GM04503 (cell line): ENCODE measurements at places on chromosomes 11 and 22.

DNA sequence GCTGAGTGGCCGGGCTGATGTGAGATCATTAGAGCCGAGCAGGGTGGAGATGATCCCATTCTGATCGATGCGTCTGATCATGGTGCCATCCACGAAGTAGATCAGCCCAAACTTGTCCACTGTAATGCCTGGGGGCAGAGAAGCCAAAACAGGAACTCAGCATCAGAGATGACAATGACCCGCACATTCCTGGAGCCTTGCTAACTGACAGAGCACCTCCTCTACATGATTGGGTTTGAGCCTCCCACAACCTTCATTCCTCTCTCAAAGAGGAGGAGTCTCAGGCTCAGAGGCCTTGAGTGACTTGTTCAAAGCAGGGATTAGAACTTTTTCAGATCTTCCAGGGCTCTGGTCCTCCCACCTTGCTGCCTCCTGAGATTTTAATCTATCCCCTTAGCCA lies 133.7 kb upstream of the NARS2 start:
- DNase-seq, result no peak

DNA sequence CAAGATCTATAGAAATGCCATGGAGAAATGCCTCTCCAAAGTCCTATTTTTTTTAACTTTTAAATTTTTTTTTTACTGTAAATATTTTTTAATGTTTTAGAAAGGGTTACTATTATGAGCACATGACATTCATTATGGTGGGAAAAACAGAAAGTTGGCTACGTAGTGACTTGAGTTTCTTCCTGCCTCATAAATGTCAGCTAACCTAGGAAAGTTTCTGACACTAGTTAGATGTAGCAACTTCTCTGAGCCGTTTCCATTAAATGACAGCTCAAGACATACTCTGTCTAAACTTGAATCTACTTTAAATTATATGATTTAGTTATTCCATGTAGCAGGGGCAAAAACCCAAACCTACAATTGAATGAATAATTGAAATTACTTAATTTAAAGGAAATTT lies 18.4 kb upstream of the CTSC start:
- no peak for DNase-seq

DNA sequence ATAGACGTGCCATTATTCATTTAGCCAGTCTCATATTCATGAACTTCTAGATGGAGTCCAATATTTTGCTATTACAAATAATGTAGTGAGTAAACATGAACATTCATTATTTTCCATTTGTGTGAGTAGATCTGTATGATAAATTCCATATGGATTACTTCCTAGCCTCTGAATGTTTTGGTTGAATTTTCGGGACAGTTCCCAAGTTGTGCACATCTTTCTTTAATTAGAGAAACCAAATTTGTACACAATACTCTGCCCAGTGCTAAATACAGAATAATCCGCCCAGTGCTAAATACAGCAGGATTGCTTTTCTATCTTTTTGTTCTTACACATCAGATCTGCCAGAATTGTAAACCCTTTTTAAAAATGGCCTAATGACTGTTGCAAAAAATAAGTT lies 17.1 kb upstream of the APLP2 start:
- no peak for DNase-seq

- DNase-seq, result peak; percentile 31
These were observed 37.9 kb downstream of the CELF1 start for GRCh38 chr11:47514825-47515647.

DNA sequence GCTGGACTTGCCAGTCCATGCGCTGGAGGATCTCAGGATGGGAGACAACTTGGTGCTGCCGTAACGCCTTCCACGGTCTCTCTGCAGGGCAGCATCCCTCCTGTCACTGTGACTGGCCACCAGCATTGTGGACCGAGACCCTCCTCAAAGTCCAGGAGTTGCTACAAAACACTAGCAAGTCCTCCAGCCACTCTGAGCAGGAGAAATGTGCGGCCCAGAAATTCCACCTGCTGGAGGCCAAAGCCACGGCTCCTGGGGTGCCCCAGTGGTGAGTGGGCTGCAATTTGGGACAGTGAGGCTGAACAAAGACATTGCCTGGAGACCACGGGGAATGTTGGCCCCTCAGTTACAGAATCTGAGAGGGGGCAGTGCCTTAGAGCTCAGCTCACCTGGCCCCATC lies 6.9 kb upstream of the DSCAML1 start:
- DNase-seq, result no peak

GRCh38 chr11:57219021-57219627 lies 17.9 kb downstream of the APLNR start:
- DNase-seq, result no peak

- DNase-seq, result no peak
These were observed 100.1 kb downstream of the PRR5L start for GRCh38 chr11:36395978-36396736.

- DNase-seq, result peak; percentile 80
These were observed 28.4 kb downstream of the KIAA0930 start for GRCh38 chr22:45212306-45212709.

DNA sequence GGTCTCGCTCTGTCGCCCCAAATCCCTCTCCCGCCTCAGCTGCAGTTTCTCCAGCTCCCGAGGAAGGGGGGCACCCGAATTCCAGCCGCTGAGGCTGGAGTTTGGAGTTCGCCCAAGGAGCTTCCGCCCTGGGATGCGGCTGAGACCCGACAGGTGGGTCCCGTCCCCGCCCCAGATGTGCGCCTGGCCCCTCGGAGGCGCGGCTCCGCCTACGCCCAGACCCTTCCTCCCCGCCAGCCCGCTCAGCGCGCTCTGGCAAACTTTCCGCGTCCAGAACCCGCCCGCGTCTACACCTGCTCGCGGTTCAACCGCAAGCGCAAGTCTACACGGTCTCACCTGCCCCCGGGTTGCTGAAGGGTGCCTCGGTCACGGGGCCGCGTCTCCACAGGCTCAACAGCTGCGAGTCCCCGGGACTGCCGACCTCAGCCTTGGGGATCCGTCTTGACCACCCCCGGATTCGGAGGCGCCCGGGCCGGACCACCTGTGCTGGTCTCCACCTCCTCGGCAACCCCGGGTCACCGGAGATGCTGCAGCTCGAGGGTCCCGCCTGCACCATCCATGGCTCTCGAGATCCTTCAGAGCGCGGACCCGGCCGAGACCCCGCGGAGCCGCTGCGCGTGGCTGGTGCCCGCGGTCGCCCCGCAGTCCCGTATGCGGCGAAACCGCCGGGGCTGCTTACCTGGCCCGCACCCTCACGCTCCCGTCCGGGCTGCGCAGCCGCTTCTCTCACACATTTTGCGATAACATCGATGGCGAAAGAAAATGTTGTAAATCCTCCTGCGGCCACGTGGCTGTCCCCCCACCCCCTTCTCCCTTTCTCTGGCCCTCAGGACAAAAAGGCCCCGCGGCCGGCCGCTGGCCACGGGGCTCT lies 63.6 kb downstream of the NFAM1 start:
- DNase-seq, result no peak

- no peak for DNase-seq
These were observed 848 bp upstream of the PTPRCAP start for GRCh38 chr11:67438158-67438902.

- DNase-seq, result no peak
These were observed at the start of gene DNAJB13 for GRCh38 chr11:73950869-73951710. DNAJB13 (plus strand) TSS chr11:73951026; CDS start chr11:73951070, 44 bp downstream.

GRCh38 chr11:17734986-17735817 lies 621 bp downstream of the KCNC1 start:
- DNase-seq, result no peak

- DNase-seq, result no peak
These were observed 87.1 kb upstream of the TMEM45B start for GRCh38 chr11:129728581-129728980.

DNA sequence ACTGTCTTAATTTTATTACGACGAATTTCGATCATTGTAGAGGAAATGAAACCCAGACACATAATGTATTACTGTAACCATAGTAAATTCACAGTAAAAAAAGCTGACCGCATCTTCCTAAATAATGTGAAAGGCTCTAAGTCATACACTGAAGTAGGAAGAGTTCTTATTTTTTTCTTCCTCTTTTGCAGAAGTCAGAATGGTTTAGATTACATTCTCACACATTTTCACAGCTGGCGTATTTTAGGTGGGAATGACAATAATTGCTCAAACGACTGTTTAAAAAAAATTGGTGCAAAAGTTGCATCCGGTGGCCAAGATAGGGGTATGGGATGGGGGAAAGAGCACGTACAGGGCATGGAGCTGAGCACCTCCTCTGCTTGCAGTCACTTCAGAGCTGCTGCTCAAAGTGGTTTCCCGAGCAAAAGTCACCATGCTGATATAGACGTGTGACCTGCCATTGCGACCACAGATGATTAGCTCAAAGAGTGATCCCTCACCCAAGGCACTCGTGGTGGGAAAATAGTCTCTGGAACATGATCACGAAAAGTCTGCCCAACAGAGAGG lies 35.3 kb downstream of the MMP13 start:
- no peak for DNase-seq

- no peak for DNase-seq
These were observed 143.5 kb upstream of the B3GAT1 start for GRCh38 chr11:134555510-134555909.

- no peak for DNase-seq
These were observed 21.1 kb downstream of the MMP20 start for GRCh38 chr11:102604011-102604410.

DNA sequence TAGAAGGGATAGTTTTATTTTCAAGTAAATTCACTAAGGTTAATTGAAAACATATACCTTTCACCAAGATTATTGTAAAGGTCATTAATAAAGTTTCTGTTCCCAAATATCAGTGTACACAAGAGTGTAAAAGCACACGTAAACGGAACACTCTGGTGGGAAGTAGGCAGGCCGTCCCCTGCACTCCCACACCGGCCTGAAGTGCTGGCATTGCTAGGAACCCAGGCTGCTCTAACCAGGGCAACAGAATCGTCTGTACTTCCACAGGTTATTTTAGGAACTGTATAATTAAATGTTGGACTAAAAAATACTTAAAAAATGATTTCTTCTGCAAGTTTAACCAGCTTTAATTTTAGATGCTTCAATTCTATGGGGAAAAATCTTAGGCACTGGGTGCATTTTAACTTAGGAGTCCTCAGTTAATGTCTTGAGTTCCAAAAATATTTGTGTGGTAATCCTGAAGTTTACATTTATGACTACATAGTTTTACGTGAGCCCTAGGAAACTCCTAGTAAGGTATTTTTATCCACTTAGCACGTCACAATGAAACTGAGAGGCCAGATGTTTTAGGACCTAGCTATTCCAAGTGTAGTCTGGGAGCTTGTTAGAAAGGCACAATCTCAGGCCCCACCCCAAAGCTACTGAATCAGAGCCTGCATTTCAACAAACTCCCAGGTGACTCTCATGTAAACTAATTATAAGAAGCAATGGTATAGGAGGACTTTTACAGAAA lies 31.2 kb downstream of the KMT5B start:
- DNase-seq, result no peak

GRCh38 chr11:64382586-64382985 lies 23.6 kb downstream of the RPS6KA4 start:
- DNase-seq, result no peak

GRCh38 chr11:133476570-133477250 lies 55.6 kb downstream of the OPCML start:
- DNase-seq, result no peak

GRCh38 chr22:46953968-46954765 lies 191.7 kb downstream of the TBC1D22A start:
- no peak for DNase-seq

DNA sequence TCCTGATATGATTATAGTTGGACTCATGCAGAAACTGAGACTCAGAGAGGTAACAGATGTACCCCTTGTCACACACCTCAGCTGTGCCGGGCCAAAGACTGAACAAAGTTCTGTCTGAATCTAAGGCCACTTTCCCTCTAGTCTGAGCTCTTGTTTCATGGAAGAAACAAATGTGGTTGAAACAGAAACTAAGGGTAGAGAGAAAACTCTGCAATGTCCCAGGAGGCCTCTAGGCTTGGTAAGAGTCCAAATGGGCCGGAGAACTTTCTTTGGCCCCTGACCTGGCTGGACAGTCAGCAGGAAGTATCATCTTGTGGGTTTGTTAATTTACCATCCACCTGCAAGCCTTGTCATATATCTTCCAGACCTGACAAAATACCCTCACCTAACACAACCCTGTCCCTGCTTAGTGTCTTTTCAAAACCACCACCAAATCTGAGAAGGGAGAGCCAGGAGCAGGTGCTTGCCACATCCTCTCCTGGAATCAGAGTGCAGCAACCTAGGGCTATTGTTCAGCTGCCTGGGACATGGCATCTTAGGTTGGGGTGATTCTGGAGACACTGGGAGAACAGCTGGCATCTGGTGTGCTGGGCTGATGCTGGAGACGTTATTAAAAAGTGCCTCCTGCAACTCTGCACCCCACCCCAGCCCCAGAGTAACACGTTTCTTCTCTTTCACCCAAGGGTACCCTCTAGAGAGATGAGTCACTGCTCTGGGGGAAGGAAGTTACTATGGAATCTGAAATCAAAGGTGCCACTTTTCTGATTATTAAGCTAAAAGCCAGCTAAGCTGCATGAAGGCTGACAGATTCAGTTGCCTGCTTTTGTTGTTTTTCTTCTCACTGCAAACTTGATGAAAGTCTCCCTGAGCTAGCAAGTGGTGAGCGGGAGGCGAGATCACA lies 126.3 kb upstream of the TIMP3 start:
- no peak for DNase-seq

GRCh38 chr22:48396091-48396784 lies 1431.4 kb downstream of the BRD1 start:
- no peak for DNase-seq

DNA sequence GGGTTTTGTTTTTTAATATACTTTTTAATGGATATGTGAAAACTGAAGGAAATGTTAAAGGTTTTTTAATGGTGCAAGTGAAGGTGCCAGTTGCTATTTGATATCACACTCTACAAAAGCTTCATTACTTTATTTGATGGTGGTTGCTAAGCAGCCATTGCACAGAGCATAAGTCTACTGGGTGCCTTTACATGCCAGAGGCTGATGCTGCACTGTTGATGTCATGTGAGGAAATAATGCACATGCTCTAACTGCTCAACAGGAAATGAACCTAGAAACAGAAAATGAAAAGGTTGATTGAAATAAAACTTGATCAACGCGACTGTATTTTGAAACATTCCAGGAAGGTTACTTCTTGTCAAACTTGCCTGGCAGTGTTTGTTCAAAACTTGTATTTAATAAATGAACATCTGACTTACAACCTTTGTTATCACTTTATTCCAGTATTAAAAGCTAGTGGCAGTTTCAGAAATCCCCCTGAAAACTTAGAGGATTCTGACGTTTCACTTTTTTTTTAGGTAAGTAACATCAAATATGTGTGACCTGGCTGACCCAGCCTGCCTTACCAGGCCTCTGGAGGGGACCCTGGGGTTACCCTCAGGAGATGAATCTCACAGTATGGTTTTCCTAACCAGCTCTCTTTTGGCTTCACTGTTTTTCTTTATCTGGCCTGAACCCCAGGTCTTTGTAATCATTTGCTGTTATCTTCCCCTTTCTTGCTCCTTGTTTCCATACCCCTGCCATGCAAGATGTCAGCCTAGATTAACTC lies 2.4 kb upstream of the ATP5MG start:
- no peak for DNase-seq
